Cardiac septum (tissue), 1 donor: ENCODE measurements at places on chromosomes 7 and 10. TPM values are rescaled to one million over a fixed set of nuclear protein-coding genes. Genes with fewer than 3 reads are reported as not detected.
A peak's percentile ranks its signal among the peaks of the same experiment; 100 is the strongest.

Gene SLC26A5
- not detected for total RNA-seq

Gene H2BK1
- total RNA-seq: not detected

Gene EEPD1
- 6.6 TPM for total RNA-seq

Gene RNF133
- total RNA-seq: 0.43 TPM

GRCh38 chr10:20743942-20744341 is 153.2 kb downstream of the NEBL start:
- no peak for DNase-seq

DNA sequence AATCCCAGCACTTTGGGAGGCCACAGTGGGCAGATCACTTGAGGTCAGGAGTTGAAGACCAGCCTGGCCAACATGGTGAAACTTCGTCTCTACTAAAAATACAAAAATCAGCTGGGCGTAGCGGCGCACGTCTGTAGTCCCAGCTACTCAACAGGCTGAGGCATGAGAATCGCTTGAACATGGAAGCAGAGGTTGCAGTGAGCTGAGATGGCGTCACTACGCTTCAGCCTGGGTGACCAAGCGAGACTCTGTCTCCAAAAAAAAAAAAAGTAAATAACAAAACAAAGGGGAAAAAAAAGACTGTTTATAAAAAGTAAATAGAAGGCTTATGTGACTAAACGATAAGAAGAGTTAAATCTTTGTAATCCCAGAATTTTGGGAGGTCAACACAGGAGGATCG is 15.0 kb upstream of the DNMBP start:
- no peak for DNase-seq

- no peak for DNase-seq
Measured at GRCh38 chr7:127793582-127793981, 141.6 kb downstream of the SND1 start.

DNA sequence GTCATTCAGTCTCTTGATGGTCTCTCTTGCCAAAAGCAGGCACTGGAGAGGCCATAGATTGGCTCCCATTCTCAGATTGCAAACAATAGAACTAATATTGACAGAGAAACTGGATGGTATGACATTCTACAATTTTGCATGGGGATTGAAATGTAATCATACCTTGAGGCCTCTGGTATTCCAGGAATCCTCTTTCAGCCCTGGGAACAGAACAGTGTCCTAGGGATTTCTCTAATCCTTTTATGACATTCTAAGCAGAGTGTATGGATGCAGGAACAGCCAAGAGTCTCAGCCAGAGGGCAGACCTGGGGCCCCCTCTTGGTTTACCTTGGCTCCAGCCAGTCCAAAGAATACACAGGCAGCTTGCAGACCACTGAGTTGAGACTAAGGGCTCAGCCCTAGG is 206.4 kb downstream of the KCNMA1 start:
- DNase-seq: no peak

GRCh38 chr10:133013463-133013862 is 71.1 kb upstream of the CFAP46 start:
- peak; percentile 91 for DNase-seq
